ENCODE measurements at places on chromosomes 1 and 21.

DNA sequence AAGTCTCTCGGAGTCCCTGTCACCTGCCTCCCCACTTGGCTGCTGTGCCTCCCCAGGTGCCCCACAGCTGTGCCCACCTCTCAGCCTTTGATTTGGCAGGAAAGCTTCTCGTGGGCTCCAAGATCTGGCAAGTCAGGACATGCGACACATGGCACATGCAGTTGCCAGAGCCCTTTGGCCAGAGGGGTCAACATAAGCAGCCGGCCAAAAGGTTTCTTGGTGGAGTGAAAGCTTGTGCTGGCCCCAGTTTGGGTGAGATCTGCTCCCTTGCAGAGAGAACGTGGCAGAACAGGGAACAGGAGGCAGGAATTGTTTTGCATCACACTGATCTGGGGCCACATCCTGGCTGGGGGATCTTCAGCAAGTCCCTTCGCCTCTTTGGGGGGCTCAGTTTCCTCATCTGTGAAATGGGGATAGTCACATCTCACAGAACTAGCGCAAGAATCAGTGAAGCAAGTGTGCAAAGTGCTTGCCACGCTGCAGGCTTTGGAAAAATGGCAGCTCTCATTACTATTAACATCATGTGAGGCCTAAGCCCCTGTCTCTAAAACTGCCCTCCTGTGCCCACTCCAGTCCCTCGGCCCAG is 232.6 kb downstream of the TRABD2B start:
- no peak for DNase-seq

GRCh38 chr1:22143065-22144033 is at the start of gene WNT4:
WNT4 (minus strand) TSS chr1:22143097; CDS start chr1:22142922, 175 bp downstream.
- DNase-seq = no peak

GRCh38 chr1:55800503-55800902 is 585.3 kb upstream of the USP24 start:
- DNase-seq = no peak

DNA sequence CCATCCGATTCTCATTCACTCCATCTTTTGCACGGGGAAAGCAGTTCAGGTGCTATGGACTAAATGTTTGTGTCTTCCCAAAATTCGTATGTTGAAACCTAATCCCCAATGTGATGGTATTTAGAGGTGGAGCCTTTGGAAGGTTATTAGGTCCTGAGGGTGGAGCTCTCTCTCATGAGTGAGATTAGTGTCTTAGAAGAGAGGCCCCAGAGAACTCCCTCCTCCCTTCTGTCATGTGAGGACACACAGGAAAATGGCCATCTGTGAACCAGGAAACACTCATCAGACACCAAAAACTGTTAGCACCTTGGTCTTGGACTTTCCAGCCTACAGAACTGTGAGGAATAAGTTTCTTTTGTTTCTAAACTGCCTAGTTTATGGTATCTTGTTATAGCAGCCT is 15.8 kb upstream of the CCDC190 start:
- DNase-seq = no peak

DNA sequence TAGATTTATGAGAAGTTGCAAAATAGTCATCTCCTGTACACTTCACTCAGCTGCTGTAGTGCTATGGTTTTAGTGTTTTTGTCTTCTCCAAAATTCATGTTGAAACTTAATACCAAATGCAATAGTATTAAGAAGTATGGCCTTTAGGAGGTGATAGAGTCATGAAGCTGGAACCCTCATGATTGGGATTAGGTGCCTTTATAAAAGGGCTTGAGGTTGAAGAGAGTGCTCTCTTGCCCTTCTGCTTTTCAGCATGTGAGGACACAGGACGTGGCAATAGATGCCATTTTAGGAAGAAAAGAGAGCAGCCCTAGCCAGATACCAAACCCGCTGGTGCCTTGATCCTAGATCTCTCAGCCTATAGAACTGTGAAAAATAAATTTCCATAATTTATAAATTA is 87.6 kb downstream of the CTH start:
- no peak for DNase-seq

DNA sequence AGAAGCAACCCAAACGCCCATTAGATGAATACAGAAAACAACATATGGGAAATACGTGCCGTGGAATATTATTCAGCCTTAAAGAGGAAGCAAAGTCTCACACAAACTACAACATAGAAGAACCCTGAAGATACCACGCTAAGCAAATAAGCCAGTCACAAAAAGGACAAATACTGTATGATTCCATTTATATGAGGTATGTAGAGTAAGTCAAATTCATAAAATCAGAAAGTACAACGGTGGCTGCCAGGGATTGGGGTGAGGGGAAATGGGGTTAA is 54.2 kb downstream of the SIPA1L2 start:
- no peak for DNase-seq

- DNase-seq = no peak
Observed at GRCh38 chr1:2469103-2469940, 6.8 kb upstream of the PLCH2 start.

GRCh38 chr1:244089561-244089960 is 38.5 kb downstream of the ZBTB18 start:
- DNase-seq = no peak

- no peak for DNase-seq
Observed at GRCh38 chr1:205600085-205600484, 31.7 kb downstream of the ELK4 start.

DNA sequence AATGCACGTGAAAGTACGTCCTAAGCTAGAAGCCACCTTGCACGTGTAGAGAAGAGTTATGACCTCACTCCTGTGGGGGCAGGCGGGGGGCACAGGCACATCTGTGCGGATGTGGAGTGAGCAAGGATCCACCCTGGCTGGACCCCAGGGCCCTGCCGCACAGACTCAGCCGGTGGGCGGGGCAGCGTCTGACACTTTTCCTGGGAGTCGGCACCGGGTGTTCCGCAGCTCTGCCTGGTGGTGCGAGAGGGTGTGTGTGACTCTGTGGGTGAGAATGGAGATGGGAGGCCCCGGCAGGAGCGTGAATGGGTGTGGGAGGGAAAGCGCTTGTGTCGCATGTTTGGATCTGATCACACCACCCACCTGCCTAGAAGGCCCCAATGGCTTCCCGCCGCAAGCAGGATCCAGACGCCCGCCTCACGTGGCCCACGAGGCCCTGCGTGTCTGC is 29.5 kb downstream of the RAP1GAP start:
- DNase-seq = no peak

GRCh38 chr1:183651612-183652011 is 1.5 kb downstream of the APOBEC4 start:
- no peak for DNase-seq

GRCh38 chr1:203813581-203814341 is 18.3 kb downstream of the ZBED6 start:
- DNase-seq = no peak

DNA sequence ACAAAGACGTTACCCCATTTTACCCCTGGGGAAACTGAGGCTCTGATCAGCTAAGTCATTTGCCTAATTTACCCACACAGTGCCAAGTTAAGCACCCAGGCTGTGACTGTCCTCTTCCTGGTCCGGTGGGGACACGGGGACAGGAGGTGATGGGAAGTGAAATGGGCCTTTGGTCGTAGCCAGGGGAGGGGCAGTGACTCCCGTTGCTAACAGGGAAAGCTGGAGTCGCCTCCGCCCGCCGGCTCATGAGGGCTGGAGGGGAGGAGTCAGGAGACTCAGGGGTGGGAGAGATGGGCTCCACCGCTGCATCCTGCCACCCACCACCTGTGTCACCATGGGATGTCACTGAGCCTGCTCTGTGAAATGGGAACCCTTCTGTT is 139.3 kb downstream of the PGBD5 start:
- DNase-seq = no peak

- no peak for DNase-seq
Observed at GRCh38 chr1:26027716-26028489, 6.3 kb downstream of the EXTL1 start.

DNA sequence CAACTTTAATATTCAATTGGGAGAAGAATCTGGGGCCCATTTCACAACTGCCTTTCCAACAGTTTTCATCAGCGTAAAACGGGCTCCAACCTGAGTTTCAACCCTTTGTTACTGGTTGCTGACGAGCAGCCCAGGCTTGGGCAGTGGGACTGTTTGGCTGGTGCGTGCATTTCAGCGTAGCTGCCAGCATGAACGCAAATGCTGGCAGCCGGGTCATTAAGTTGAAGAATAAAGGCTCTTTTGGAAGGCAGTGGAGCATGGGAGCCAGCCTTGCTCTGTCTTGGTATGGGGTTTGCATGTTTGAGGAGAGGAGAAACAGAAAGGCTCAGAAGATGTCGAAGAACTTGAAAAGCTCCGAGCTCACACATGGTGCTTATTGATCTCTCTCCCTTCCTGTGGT is 40.7 kb downstream of the WDR3 start:
- no peak for DNase-seq

DNA sequence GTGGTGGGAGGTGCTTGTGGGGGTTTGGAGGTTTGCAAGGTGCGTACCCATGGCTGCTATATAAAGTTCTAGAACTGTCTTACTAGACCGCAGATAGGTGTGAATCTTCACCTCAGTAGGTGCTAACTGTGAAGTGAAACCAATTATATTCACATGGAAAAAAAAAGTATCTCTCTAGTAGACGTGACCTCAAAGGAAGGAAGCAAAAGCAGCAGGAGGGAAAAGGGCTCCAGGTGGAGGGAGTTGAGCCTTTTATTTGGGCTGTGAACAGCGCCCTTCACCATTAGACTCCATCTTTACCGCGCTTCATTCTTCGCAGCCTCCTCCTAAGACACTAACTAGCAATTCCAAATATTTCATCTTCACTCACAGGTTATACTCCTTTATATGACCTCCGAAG is 129.8 kb downstream of the TBX19 start:
- DNase-seq = no peak

DNA sequence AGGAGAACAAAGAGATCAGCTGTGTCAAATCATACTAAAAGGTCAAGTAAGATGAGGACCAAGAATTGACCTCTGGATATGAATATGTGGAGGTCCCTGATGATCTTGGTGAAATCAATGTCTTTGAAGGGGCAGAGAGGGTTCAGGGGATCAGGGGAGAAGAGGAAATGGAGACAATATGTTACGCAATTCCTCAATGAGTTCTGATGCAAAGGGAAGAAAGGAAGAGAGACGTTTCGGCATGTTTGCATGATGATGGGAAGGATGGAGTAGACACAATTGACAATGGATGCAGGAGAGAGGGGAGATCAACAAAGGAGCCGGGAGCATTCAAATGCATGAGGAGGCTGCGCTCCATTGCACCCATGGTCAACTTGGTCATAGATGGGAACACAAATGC is 36.0 kb upstream of the GUCA2B start:
- DNase-seq = no peak

DNA sequence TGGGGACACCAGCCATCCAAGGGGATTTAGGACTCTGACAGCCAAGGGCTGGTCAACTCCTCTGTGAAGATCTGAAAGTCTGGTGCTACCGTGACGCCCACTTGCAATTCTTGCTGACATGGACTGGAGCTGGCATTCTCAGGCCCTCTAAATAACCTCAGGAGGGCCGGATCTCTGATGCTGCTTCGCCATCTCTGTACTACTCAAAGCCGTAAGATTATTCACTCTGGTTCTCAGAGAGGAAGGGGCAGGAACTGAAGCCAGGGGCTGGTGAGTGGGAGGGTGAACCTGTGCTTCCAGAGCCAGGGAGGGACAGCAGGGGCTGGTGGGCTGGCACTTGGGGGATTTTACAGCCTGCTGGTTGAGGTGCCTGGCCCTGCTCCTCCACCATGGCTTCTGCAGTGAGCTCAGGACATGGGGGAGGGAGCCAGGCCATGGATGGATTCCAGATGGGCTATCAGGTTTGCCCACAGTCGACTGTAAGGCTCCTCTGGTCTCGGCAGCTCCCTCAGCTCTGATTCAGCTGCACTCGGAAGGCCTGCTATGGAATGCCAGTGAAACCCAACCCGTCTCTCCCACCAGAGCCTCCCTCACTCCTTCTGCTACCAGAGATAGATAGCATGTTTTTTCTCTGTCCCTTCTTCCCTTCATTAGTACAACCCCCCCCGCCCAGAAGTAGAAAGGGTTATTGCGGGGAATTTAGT is 84.5 kb downstream of the PLXNA2 start:
- peak; percentile 52 for DNase-seq

DNA sequence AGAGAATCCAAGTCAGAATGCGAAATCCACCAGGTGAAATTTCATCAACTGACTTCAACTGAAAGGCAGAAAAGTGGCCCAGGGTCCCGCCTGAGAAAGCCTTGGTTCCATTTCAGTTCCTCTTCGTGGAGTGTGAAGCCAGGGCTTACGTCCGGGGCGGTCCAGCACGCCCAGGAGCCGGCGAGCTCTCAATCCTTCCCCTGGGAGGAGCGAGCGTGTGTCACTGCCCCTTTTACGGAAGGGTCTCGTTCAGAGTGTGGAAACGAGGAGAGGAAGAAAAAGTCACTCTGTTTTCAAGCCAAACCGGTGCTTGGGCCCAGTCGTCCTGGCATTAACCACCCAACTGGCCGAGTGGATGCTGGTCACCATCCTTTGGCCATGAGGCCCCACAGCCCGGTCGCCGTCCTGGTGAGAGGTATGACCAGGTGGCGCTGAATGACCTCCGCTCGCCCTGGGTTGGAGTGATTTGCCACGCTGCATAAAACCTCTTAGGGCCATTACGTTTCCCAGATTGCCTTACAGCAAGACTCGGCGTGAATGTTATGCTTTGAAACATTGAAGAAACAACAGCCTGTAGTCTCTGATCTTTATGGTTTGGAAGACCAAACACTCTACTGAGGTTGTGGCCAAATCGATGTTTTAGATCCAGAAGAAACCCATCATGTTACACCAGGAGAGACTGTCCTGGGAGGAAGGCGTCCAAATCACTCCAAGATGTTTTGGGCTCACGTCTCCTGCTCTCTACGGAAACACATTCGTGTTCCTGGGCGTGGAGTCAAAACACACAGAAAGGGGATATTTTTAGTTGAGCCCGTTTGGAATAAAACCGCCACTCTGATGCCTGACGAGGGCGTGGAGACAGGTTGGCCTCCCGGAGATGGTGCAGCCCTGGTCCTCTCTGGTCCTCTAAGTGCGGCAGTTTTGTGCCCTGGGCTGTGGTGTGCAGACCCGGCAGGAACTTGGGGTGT is 93.6 kb upstream of the ACTRT2 start:
- DNase-seq = no peak

- peak; percentile 7 for DNase-seq
Observed at GRCh38 chr1:45306319-45306718, 20.4 kb upstream of the HPDL start.

- no peak for DNase-seq
Observed at GRCh38 chr1:187763976-187764375, 935.2 kb downstream of the PLA2G4A start.

DNA sequence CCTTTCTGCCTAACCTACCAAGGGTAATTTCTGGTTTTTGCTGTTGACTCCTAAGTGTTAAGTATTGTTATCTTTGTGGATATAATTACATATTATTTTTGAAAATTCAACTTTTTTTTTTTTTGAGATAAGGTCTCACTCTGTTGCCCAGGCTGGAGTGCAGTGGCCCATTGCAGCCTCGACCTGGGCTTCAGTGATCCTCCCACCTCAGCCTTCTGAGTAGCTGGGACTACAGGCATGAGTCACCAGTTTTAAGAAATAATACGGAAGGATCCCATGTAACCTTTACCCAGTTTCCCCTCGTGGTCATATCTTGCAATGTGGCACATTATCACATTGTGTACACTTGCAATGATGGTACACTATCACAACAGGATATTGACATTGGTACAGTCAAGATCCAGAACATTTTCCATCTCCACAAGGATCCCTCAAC is 3.1 kb downstream of the CHD1L start:
- DNase-seq = no peak

All from AG09309 (cell line).